ENCODE measurements at places on chromosomes 13 and 19. TPM values are rescaled to one million over a fixed set of nuclear protein-coding genes. Genes with fewer than 3 reads are reported as not detected.

KLK12 gene
- total RNA-seq: not detected

FCER2 gene
- 0.23 TPM for total RNA-seq

PRR20B gene
- not detected for total RNA-seq

TJP3 gene
- total RNA-seq: 2.7 TPM

LMTK3 gene
- 3.7 TPM for total RNA-seq

CBLC gene
- not detected for total RNA-seq

PPP1R12C gene
- 135 TPM for total RNA-seq

LILRA2 gene
- not detected for total RNA-seq

ELSPBP1 gene
- total RNA-seq: not detected

ZNF729 gene
- total RNA-seq: not detected

FLT1 gene
- total RNA-seq: 0.32 TPM

ERFL gene
- 1.5 TPM for total RNA-seq

DNA sequence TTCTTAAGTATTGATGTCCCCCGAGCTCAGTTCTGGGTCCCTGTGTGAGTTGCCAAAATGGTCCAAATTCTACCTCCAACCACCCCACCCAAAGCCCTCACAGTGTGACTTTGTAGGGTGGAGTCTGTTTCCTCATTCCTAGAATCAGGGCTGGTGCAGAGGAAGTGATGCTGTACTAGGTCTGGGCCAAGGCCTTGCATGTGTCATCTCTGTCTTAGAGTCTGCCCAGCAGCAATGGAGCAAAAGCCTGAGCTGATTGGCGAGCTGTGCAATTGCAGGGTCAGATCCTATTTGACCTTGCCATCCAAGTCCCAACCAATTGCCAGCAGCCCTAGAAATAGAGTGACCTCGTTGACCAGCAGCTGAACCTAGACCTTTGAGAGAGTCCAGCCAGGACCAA is 97.0 kb upstream of the ANKRD10 start:
- H3K4me3 ChIP-seq: no peak overlapping the region
- peak; percentile 21 for DNase-seq

GRCh38 chr19:52716522-52716921 is 18.3 kb downstream of the ZNF611 start:
- H3K27me3 ChIP-seq: no peaks in the 10 kb centered on the region
- no peak for DNase-seq
- H3K36me3 ChIP-seq: peaks cover 87% of the 10 kb centered on the region
- no peak overlapping the region for H3K27ac ChIP-seq
- H3K4me1 ChIP-seq: peaks cover 9% of the 10 kb centered on the region

- H3K27ac ChIP-seq: no peak overlapping the region
- H3K36me3 ChIP-seq: no peaks in the 10 kb centered on the region
- no peak overlapping the region for H3K4me3 ChIP-seq
- H3K27me3 ChIP-seq: peaks cover 32% of the 10 kb centered on the region
- no peak for DNase-seq
- no peaks in the 10 kb centered on the region for H3K4me1 ChIP-seq
These were observed 107.9 kb upstream of the SLC7A1 start for GRCh38 chr13:29703421-29703820.

- H3K27ac ChIP-seq: no peak overlapping the region
- H3K27me3 ChIP-seq: peaks cover 5% of the 10 kb centered on the region
- DNase-seq: no peak
- H3K4me1 ChIP-seq: peaks cover 8% of the 10 kb centered on the region
These were observed 2.2 kb downstream of the FXYD3 start for GRCh38 chr19:35117799-35118198.

GRCh38 chr13:114071410-114071809 is 61.0 kb downstream of the RASA3 start:
- peaks cover 64% of the 10 kb centered on the region for H3K36me3 ChIP-seq
- H3K4me1 ChIP-seq: peaks cover 28% of the 10 kb centered on the region
- no peak overlapping the region for H3K27ac ChIP-seq
- no peak for DNase-seq

DNA sequence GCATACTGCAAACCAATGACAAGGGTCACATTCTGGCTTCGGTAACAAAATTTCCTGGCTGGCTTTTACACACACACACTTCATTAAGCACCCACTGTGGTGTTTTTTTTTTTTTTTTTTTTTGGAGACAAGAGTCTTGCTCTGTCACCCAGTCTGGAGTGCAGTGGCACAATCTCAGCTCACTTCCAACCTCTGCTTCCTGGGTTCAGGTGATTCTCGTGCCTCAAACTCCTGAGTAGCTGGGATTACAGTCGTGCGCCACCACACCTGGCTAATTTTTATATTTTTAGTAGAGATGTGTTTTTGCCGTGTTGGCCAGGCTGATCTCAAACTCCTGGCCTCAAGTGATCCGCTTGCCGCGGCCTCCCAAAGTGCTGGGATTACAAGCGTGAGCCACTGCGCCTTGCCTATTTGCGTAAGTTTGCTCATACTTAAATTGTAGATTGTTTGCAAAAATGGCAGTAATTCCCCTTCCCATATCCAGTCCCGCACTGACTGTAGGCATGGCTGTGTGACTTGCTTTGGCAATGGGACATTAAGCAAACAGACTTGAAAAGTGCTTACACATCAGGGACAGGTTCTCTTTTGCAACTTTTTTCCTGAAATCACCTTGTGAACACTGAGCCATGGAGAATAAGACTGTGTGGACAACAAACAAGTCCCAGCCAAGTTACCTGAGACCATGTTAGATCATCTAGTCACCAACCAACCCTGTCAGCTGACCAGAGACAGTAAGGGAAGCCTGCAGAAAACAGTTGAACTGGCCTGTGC is 42.1 kb upstream of the EBPL start:
- no peaks in the 10 kb centered on the region for H3K27me3 ChIP-seq
- DNase-seq: no peak
- peaks cover 17% of the 10 kb centered on the region for H3K36me3 ChIP-seq

DNA sequence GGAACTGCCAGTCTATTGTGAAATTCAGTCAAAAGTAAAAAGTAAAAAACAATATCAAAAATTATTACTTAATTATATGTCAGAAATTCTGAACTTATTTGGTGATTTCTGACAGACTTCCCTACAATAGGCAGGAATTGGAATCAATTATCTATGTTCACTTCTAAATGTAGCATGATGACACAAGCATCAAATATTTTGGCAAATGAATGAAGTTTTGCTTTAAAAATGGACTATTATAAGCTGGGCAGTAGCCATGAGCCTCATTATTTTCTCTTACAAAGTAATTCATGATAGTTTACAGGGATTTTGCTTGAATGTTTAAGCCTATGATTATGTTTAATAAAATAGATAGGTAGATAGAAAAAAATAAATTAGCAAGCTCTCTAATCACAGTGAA is 582.6 kb downstream of the SLITRK6 start:
- no peak overlapping the region for H3K27ac ChIP-seq
- H3K36me3 ChIP-seq: no peaks in the 10 kb centered on the region
- no peak overlapping the region for H3K4me3 ChIP-seq
- H3K4me1 ChIP-seq: no peaks in the 10 kb centered on the region
- no peak for DNase-seq
- H3K27me3 ChIP-seq: no peaks in the 10 kb centered on the region

DNA sequence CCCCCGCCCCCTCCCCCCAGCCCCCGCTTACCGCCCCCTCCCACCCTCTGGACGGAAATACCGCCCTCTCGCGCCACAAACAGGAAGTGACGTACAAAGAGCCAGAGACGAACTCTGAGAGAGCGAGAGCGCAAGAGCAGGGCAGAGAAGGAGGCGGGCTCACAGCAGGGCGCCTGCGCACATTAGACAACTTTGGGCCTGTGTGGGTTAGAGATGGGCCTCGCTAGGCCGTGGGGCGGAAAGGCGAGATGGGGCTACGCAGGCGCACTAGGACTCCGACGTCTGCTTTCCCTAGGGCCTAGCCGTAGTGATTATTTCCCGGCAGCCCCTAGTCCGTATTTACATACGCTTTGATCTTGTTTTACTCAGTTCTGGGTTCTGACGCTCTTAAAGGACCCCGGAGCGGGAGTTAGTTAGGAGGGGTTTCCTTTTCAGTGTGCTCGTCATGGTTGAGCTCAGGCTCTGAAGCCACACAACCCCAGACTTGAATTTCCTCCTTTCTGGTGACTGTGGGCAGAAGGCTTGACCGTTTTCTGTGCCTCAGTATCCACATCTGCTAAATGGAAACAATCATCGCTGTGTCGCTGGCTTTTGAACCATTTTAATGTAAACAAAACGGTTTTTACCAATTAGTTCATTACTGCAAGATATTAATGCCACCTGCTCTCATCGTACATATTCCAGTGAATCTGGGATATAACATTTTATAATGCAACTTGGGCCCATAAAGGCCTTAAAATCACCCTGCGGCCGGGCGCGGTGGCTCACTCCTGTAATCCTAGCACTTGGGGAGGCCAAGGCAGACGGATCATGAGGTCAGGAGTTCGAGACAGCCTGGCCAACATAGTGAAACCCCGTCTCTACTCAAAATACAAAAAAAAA is 449 bp upstream of the AKT2 start:
- H3K4me1 ChIP-seq: peaks cover 42% of the 10 kb centered on the region
- peak overlapping the region; percentile 79 for H3K4me3 ChIP-seq
- H3K36me3 ChIP-seq: no peaks in the 10 kb centered on the region
- DNase-seq: peak; percentile 98
- no peaks in the 10 kb centered on the region for H3K27me3 ChIP-seq

GRCh38 chr13:112072534-112073244 is 5.7 kb downstream of the SOX1 start:
- H3K27me3 ChIP-seq: peaks cover 67% of the 10 kb centered on the region
- H3K4me3 ChIP-seq: no peak overlapping the region
- peaks cover 7% of the 10 kb centered on the region for H3K36me3 ChIP-seq
- no peak overlapping the region for H3K27ac ChIP-seq
- DNase-seq: no peak

DNA sequence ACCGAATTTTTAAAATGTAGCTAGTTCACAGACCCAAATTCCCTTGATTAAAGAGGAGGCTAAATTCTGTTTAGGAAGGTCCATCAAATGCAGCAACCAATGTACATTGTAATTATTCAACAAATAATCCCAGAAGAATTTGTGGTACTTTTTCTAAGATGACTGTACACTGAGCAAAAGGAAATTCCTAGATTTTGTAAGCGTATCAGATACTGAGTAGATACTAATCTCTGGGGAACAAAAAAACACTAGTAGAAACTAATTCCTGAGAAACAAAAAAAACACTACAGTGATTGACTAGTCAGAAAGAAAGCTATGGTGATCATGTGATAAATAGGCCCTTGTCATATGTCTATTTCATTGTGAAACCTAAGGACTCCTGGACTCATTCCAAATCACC is 246.1 kb downstream of the PCDH17 start:
- H3K27ac ChIP-seq: no peak overlapping the region
- H3K36me3 ChIP-seq: no peaks in the 10 kb centered on the region
- H3K27me3 ChIP-seq: no peaks in the 10 kb centered on the region
- H3K4me3 ChIP-seq: no peak overlapping the region

GRCh38 chr19:7734220-7735203 is 2.6 kb upstream of the CLEC4G start:
- no peak overlapping the region for H3K27ac ChIP-seq
- H3K27me3 ChIP-seq: peaks cover 36% of the 10 kb centered on the region
- no peak for DNase-seq
- no peaks in the 10 kb centered on the region for H3K36me3 ChIP-seq
- no peaks in the 10 kb centered on the region for H3K4me1 ChIP-seq
- no peak overlapping the region for H3K4me3 ChIP-seq

GRCh38 chr19:10817291-10818038 is 18.5 kb downstream of the TMED1 start:
- H3K4me1 ChIP-seq: peaks cover 21% of the 10 kb centered on the region
- H3K4me3 ChIP-seq: no peak overlapping the region
- H3K27ac ChIP-seq: no peak overlapping the region

GRCh38 chr19:35307931-35308330 is 16.0 kb downstream of the MAG start:
- H3K4me1 ChIP-seq: peaks cover 3% of the 10 kb centered on the region
- peak overlapping the region; percentile 38 for H3K27ac ChIP-seq
- DNase-seq: no peak
- no peaks in the 10 kb centered on the region for H3K27me3 ChIP-seq

- no peaks in the 10 kb centered on the region for H3K36me3 ChIP-seq
- no peak overlapping the region for H3K27ac ChIP-seq
- no peak overlapping the region for H3K4me3 ChIP-seq
- DNase-seq: no peak
These were observed 118.4 kb upstream of the CLDN10 start for GRCh38 chr13:95434111-95434510.

GRCh38 chr13:84873951-84874350 is 925.3 kb downstream of the SLITRK6 start:
- no peaks in the 10 kb centered on the region for H3K27me3 ChIP-seq
- no peak overlapping the region for H3K4me3 ChIP-seq
- H3K4me1 ChIP-seq: no peaks in the 10 kb centered on the region
- no peak overlapping the region for H3K27ac ChIP-seq
- no peak for DNase-seq
- no peaks in the 10 kb centered on the region for H3K36me3 ChIP-seq

DNA sequence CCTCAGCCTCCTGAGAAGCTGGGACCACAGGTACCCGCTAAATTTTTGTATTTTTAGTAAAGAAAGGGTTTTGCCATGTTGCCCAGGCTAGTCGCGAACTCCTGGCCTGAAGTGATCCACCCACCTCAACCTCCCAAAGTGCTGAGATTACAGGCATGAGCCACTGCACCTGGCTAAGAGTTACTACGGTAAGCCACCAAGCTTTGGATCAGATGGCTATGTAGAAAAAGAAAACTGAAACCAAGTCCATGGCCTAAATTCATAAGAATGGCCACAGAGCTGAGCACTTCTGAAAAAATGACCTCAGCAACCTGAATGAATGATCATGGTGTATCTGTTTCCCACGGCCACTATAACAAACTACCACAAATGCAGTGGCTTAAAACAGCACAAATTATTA is 9.4 kb downstream of the OPA3 start:
- no peak for DNase-seq
- H3K36me3 ChIP-seq: peaks cover 2% of the 10 kb centered on the region
- H3K27ac ChIP-seq: no peak overlapping the region
- H3K4me1 ChIP-seq: peaks cover 10% of the 10 kb centered on the region
- no peak overlapping the region for H3K4me3 ChIP-seq

DNA sequence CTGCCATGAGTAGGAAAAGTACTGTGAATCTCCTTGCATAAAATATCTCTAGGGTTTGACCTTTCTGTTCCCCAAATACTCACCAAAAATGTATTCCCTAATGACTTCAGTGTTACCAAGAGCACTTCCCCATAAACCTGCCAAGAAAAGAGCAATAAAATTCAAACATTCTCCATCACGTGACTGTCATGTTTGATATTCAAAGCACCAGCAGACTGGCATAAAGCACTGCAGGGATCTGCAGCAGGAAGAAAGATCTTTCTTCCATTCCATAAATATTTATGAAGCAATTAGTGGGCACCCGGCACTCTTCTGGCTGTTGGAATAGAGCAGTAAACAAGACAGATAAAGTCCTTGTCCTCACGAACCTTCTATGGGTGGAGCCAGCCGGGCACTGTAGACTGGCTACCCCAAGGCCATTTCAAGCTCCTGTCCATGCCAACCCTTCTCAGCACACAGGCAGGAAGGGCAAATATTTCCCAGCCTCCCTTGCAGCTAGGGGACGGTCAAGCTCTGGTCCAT is 20.3 kb downstream of the PLA2G4C start:
- no peak for DNase-seq
- H3K4me3 ChIP-seq: no peak overlapping the region

- no peaks in the 10 kb centered on the region for H3K27me3 ChIP-seq
- peaks cover 29% of the 10 kb centered on the region for H3K36me3 ChIP-seq
- no peak for DNase-seq
- H3K4me3 ChIP-seq: no peak overlapping the region
These were observed 8.0 kb downstream of the AKAP11 start for GRCh38 chr13:42279986-42280385.
